ENCODE measurements at places on chromosomes 12 and 14.

DNA sequence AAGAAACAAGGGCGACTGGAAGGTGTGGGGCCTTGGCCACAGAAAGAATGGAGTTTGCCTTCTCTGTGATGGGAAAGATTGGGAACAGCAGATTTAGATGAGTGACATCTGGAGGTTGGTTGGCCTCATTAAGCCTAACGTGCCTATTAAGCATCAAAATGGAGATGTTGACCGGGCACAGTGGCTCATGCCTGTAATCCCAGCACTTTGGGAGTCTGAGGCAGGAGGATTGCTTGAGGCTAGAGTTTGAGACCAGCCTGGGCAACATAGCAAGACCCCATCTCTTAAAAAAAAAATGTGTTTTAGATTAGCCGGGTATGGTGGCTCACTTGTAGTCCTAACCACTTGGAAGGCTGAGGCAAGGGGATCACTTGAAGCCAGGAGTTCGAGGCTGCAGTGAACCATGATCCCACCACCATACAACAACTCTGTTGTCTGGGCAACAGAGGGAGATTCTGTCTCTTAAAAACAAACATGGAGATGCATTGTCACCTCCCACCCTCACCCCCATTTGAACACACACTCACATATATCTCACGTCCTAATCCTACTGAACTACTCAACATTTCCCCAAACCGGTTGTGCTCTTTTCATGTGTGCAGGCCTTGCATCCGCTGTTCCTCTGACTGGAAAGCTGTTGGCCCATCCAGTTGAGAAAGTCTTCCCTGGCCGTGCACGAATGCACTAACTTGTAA, 172.1 kb downstream of the ETV6 start:
- DNase-seq, result no peak

GRCh38 chr14:85415015-85415712, 114.8 kb upstream of the FLRT2 start:
- DNase-seq, result no peak

- DNase-seq, result no peak
Measured at GRCh38 chr12:14913381-14913781, 25.0 kb downstream of the ERP27 start.

- peak; percentile 33 for DNase-seq
Measured at GRCh38 chr12:55829967-55830600, 697 bp upstream of the DNAJC14 start.

GRCh38 chr14:85250414-85251189, 279.3 kb upstream of the FLRT2 start:
- no peak for DNase-seq
